Fibroblast of skin of abdomen (primary cell): ENCODE measurements at places on chromosomes 1 and 21.

DNA sequence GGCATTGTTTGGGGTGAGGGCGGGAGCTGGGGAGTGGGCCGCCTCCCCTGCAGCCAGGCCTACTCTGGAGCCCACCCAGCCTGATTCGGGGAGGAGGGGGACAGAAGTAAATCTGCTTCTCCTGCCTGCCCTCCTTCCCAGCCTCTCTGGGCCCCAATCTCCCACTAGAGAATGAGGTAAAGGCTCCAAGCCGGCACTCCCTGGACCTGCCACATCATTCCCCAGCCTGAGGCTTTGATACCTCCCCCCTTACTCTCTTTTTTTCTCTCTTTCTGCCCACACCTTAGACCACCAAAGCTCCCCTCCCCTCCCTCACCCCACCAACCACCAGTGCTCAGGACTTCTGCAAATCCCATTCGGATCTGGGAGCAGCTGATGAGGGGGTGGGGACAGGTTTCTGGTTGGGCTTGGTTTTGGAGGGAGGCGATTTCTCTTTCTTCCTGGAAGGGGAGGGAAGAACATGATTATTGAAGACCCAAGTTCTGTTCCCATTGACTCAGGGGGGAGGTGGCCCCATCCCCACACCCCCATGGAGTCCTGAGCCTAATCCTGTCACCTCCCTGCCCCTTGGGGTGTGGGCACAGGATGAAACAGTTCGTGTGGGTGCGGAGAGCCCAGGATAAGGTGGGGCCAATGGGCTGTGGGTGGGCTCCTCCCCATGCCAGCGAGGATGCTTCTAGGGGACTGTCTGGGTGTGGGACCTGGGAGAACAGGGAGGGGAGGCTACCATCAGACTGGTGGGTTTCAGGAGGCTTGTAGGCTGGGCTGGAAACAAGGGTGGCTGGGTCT is 1.3 kb downstream of the MAP7D1 start:
- peak; percentile 23 for DNase-seq

GRCh38 chr1:66256629-66257572 is 277.1 kb upstream of the SGIP1 start:
- DNase-seq: no peak

- DNase-seq: peak; percentile 84
Measured at GRCh38 chr1:53110370-53111072, 31.9 kb downstream of the SLC1A7 start.

GRCh38 chr1:73144311-73144710 is 862.0 kb upstream of the NEGR1 start:
- DNase-seq: no peak

- DNase-seq: no peak
Measured at GRCh38 chr1:11563560-11564069, 84.7 kb downstream of the DISP3 start.

DNA sequence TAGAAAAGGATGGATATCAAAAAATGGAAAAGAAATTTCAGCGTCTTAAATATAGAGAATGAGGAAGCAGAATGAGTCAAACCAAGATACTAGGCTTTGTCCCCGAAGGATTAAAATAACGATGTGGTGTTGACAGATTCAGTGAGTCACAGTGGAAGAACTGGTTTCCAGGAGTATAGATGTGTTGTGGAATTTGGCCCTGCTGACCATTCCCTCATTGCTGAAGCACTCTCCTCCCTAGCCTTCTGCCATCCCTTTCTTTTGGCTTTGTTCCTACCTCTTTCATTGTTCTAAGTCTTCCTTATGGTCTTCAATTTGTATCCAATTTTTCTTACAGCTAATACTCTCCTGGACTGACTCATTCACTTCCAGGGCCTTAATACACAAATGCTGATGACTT is 23.1 kb upstream of the USP25 start:
- DNase-seq: peak; percentile 99

DNA sequence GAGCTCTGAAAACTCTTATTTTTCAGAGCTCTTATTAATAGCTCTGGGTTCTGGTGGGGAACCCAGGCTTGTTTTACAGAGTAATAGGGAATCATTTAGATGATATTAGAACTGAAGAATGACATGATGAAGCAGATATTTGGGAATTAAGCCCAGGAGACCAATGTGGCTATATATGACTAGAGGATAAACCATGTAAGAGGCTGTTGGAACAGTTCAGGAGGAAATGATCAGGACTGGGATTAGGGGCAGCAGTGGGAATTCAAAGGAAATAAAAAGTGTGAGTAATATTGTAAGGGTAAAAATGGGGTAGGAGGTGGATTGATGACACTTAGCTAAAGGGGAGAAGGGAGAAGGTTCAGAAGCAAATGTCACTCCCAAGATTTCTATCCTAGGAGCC is 58.6 kb downstream of the GIPC2 start:
- peak; percentile 90 for DNase-seq

- DNase-seq: no peak
Measured at GRCh38 chr21:32516756-32517649, 68.3 kb downstream of the TCP10L start.

- peak; percentile 52 for DNase-seq
Measured at GRCh38 chr1:147892731-147893214, 9.8 kb upstream of the GJA8 start.

- no peak for DNase-seq
Measured at GRCh38 chr1:227308367-227309336, 9.6 kb downstream of the CDC42BPA start.

DNA sequence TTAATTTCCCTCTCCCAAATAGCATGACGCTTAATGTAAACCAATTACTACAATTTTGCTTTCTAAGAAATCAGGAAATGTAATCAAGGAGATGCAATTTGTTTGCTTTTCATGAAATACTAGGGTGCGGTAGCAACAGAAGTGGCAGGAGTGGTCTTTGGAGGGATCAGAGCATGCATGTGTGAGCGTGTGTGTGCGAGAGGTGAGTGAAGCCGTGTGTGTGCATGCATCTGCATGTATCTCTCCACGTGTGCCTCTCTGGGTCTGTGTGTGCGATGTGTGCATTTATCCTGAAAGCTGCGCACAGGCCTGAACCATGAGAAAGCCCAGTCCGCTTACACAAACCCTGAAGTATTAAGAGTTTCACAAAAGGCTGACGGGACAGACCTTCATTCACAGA is 249.8 kb upstream of the C1orf174 start:
- no peak for DNase-seq

DNA sequence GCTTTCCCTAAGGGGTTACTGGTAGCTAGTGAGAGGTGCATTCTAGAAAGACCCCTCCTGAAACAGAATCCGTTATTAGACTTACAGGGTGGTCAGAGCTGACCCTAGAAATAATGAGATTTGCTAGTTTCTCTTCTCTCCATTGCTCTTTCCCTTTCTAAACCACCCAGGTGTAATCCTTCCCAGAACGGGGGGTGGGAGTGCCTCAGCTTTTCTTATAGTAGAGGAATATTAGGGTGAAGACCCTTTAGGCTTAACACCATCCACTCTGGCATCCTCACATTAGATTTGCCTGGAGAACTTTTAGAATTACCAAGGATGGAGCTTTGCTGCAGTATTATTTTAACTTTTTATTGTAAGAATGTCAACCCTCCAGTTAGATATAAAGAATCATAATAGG is 49.4 kb downstream of the CAPN9 start:
- DNase-seq: no peak

DNA sequence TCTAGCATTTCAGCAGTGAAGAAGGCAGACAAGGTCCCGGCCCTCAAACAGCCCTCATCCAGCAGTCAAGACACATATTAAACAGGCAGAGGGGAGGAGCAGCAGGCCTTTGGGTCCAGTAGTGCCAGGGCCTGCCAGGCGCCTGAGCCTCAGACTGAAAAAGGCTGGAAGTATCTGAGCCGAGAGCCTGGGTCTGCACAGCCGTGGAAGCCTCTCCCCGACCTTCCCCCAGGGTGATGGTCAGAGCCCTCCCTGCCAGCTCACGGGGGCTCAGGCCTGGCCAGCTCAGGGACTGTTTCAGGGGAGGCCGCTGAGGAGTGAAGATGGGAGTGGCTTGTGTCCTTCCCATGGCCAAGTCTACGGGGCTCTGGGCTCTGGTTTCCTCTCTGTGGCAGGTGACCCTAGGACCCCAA is 565.2 kb downstream of the PTPRU start:
- DNase-seq: no peak

DNA sequence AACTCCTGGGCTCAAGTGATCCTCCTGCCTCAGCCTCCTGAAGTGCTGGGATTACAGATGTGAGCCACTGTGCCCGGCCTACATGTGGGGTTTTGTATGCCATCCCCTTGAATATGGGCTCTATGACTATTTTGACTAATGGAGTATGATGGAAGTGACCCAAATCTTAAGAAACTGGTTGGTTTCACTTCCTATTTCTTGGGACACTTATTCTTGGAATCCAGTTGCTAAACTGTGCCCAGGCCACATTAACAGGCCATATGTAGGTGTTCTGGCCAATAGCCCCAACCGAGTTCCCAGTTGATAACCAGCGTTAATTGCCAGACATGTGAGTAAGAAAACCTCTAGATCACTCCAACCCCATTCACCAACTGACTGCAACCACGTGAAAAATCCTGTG is 36.3 kb upstream of the CLIC4 start:
- DNase-seq: no peak

DNA sequence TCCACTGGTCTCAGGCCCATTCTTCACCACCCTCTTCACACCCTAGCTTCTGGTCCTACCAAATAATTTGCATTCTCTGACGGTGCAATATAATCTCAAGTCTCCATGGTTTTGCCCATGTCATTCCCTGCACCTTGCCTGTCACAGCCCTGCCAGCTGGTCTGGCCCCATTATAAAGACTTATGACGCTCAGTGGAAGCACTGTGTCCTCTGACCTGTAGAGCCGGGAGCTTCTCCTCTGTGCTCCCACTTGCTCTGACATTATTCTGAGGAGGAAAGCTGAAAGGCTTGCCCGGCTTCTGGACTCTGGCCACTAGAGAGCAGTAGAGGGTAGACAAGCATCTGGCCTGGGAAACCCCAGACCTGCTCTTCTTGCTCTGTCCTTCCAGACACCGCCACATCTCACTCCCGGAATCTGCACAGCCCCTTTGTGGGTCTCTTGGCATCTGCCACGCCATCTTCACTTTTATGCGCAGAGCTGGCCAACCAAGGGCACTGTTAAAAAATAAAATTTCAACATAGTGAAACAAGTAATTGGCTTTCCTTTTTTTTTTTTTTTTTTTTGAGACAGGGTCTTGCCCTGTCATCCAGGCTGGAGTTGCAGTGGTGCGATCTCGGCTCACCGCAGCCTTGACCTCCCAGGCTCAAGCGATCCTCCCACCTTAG is 44.4 kb downstream of the NENF start:
- peak; percentile 80 for DNase-seq

DNA sequence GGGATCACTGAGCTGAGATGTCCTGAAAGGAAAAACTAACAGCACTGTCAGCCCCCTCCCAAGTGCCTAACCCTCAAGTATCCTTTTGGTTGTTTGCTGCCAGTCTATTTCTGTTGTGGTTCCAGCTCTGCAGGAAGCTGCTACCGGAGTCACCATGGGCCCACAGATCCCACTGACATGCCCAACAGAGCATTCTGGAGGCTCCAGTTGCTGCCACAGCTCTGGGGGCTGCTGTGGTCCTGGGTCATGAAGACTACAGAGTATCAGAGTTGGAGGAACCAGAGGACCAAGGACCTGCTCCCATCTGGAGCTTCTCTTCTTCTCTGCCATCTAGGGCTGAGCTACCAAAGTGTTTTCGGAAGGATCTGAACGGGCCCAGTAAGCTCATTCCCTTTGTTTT is 910 bp downstream of the LCE3A start:
- no peak for DNase-seq

DNA sequence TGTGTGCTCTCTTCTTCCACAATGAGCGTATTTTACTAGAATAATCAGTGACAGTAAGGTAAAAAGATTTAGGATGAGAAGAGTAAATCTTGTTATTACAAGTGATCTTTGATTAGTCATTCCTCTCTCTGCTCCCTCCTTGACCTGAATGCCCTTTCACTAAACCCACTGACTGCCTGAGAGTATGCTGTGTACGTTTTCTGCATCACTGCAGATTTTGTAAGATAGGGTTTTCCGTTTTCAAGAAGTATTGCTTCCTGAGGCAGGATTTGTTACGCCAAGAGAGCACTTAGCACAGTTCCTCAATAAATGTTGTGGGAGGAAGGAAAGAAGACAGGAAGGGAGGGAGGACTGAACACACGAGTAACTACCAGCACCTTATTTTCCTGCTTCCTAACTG is 7.7 kb upstream of the LAMB3 start:
- DNase-seq: no peak

- DNase-seq: no peak
Measured at GRCh38 chr1:244067893-244068292, 16.8 kb downstream of the ZBTB18 start.

GRCh38 chr1:51671527-51672325 is 54.8 kb downstream of the OSBPL9 start:
- DNase-seq: peak; percentile 33

- DNase-seq: no peak
Measured at GRCh38 chr21:31045841-31046240, 7.6 kb upstream of the KRTAP19-8 start.

DNA sequence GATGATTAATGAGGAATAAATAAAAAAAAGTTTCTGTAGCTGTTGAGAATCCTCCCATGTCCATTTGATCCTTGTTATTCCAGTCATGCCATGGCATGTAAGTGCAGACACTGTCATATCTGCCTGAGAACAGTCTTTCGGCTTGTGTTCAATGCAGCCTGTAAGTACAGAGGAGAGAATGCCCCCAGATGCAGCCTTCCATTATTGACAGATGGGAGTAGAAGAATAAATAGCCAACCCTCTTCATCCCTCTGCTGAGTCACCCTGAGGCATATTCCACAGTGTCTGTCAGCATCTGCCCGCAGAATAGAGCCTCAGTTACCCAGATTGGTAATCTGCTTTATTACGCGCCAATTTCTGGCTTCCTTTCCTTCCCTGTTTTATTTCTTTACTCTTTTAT is 139.4 kb downstream of the LRRC7 start:
- DNase-seq: no peak

- no peak for DNase-seq
Measured at GRCh38 chr1:96481409-96481808, 240.2 kb upstream of the PTBP2 start.

DNA sequence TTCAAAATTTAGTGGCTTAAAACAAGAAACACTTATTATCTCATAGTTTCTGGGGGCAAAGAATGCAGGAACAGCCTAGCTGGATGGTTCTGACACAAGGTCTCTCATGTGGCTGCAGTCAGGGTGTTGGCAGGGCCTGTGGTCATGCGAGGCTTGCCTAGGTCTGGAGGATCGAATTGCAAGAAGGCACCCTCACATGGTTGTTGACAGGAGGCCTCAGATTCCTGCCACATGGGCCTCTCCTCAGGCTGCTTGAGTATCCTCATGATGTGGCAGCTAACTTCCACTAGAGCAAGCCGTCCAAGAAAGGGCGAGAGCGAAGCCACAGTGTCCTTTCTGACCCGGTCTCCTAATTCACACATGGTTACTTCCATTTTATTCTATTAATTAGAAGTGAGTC is 6.2 kb upstream of the NRIP1 start:
- DNase-seq: no peak
